Muscle of arm (tissue), 14 donors: ENCODE measurements at places on chromosomes 16 and 17. TPM values are rescaled to one million over a fixed set of nuclear protein-coding genes. Genes with fewer than 3 reads are reported as not detected.

Gene RDM1
- polyA plus RNA-seq: 0.43 TPM

- no peak for DNase-seq
These were observed 9.2 kb downstream of the FSCN2 start for GRCh38 chr17:81537343-81537855.

Gene MARVELD3
- 0.27 TPM for polyA plus RNA-seq

- DNase-seq: no peak
These were observed 223.2 kb upstream of the DYNLRB2 start for GRCh38 chr16:80317599-80318037.

Gene CCL2
- 66.0 TPM for polyA plus RNA-seq

Gene COQ7
- polyA plus RNA-seq: 25.1 TPM

DNA sequence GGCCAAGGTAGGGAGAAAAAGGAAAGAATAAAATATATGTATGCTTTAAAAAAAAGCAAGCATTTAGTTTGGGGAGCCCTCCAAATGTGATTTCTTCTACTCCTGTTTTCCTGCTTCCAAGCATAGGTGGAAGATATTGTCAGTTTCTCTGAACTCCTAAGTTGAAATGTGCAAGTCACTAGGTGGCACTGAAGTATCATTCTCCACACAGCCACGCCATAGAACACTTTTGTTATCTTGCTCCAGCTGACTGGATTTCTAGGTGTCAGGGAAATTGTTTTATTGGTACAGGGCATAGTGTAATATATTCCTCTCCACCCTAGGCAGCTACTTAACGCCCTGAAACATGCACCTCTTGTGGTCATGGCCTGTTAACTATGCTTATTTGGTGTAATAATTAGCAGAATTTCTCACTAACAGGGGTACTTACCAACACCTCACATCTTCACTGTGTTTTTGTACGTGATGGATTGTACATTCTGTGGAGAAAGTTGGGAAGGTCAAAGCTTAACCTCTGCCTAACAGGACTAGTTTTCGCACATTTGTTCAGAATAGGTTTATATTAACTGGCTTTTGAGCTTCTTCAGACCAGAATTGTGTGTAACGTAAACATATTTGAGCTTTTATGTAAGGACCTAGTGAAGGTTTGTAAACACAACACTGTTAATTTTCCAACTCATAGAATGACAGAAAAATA lies 69.3 kb downstream of the FTO start:
- peak; percentile 47 for DNase-seq

Gene C1QL1
- polyA plus RNA-seq: 2.7 TPM

- no peak for DNase-seq
These were observed 325.6 kb downstream of the SLC39A11 start for GRCh38 chr17:72766761-72767356.

- DNase-seq: no peak
These were observed 47.9 kb downstream of the WDR59 start for GRCh38 chr16:74936902-74937560.

DNA sequence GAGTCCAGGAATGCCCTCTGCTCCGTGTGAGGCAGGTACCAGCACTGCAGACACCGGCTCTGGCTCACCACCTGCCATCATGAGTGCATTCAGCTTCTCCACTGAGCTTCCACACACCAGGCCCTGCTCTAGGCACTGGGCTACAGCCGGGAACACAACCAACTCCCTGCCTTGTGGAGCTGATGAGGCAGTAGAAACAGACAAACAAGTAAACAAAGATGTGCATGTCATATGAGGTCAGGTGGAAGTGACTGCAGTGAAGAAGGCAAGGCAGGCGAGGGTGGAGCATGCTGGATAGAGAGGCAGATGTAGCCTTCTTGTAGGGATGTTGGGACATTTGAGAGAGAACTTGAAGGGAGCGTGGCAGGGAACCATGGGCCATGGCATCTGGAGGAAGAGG lies 5.0 kb downstream of the NLRC5 start:
- no peak for DNase-seq

DNA sequence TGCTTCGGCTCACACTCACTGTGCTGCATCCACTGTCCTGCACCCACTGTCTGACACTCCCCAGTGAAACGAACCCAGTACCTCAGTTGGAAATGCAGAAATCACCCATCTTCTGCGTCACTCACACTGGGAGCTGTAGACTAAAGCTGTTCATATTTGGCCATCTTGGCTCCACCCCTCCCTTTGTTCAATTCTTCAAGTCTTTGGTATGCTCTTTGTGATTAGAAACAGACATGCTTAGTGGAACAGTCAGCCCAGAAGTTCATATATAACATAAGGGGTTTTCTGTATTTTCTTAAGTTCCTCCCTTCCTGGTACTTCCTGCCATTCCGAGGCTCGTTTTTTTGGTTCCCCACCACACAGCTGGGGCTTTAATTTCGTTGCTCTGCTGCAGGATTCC lies 398.5 kb upstream of the DYNLRB2 start:
- DNase-seq: no peak

- DNase-seq: no peak
These were observed 1.7 kb upstream of the DVL2 start for GRCh38 chr17:7235693-7236665.

- DNase-seq: no peak
These were observed 55.0 kb downstream of the RNF213 start for GRCh38 chr17:80315517-80316182.

Gene MSLN
- polyA plus RNA-seq: 15.6 TPM

DNA sequence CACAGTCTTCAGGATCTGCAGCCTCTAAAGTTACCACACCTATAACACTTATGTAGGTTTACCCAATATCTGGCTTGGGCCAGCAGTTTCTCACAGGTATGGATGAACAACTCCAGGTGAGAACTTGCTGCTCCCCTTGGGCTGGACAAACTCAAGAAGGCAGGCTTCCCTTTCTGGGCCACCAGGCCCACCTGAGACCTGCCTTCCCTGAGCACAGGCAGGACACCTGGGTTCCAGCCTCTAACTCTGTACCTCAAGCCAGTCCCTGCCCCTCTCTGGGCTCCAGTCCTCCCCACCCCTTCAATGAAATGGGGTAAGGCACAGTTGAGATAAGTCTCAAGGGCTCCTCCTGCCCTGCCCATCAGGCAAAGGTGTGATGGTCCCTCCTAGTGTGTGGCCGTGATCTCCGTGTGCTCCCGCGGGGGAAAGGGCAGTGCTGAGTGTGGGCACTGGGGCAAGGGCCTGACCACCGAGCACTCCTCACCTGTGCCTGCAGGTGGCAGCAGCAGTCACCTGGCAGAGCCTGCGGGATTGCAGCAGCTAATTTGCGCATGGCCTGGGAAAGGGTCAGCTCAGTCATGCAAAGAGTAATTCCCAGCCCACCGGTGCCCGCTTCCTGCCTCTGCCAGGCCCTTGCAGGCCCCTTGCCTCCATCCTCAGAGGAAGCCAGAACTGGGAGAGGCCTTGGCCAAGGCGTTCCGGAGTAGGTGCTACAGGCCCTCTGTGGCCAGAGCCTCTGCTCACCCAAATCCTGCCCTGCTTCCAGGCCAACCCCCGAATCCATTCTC lies 28.2 kb upstream of the ADGRG1 start:
- DNase-seq: no peak

DNA sequence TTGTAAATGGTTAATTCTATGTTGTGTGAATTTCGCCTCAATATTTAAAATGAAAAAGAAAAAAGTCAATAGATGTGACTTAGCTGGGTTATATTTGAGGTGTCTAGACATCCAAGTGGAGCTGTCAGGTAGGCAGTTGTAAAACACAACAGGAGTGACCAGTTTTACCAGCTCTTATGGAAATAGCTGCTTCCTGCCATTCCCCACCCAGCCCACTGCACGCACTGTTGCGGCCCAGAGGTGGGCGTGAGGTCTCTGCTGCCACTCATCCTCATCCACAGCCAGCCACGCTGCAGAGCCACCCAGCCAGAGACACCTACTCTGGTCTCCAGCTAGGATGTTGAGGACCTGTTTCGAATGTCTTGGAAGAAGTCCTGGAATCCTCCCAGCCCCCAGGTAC lies 3.4 kb upstream of the CARD14 start:
- no peak for DNase-seq

GRCh38 chr16:31000671-31001382 lies 9.6 kb downstream of the STX1B start:
- no peak for DNase-seq

Gene GABARAPL2
- polyA plus RNA-seq: 158 TPM

GRCh38 chr17:70329721-70330120 lies 160.4 kb downstream of the KCNJ2 start:
- DNase-seq: no peak

- DNase-seq: no peak
These were observed 2.9 kb upstream of the SRCIN1 start for GRCh38 chr17:38608648-38609047.

- DNase-seq: no peak
These were observed 433.6 kb downstream of the HAPSTR1 start for GRCh38 chr16:9525037-9525436.

Gene KCTD2
- polyA plus RNA-seq: 23.1 TPM

GRCh38 chr16:20968765-20969164 lies 68.2 kb downstream of the LYRM1 start:
- no peak for DNase-seq

DNA sequence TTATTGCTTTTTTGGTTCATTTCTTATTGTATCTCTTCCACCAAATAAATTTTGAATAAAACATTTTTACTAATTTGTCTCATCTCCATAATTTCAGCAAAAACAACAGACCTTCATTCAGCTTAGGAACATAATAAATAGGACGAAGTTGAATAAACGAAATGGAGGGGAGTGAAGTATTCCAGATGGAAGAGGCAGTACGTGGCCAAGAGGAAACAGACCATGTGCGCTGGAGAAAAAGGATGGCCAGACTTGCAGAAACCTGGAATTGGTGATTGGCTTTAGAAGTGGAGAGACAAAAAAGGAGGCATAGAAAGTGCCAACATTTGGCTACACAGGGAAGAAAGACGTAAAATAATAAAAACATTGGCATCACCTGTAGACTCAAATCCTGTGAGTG lies 113.5 kb downstream of the USP22 start:
- no peak for DNase-seq

Gene ZNF213
- polyA plus RNA-seq: 9.0 TPM

DNA sequence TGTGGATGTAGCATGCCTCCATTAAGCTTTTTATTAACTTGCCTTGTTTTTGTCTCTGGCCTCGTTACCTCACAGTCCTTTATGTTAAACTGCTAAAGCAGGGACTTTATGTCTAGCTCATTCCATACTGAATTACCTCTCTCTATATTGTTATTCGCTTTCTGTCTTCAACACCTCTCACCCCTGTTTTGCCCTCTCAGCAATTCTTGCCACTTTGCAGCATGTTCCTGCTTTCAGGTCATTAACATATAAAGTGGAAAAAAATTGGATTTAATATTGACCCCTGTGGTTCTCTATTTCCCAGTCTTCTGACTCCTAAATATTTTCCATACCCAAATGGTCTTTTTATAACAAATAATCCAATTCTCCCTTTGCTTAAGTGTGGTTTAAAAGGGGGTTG lies 810.4 kb upstream of the KIF2B start:
- DNase-seq: no peak

Gene HSPB9
- polyA plus RNA-seq: 0.27 TPM

Gene RAB37
- 2.1 TPM for polyA plus RNA-seq

DNA sequence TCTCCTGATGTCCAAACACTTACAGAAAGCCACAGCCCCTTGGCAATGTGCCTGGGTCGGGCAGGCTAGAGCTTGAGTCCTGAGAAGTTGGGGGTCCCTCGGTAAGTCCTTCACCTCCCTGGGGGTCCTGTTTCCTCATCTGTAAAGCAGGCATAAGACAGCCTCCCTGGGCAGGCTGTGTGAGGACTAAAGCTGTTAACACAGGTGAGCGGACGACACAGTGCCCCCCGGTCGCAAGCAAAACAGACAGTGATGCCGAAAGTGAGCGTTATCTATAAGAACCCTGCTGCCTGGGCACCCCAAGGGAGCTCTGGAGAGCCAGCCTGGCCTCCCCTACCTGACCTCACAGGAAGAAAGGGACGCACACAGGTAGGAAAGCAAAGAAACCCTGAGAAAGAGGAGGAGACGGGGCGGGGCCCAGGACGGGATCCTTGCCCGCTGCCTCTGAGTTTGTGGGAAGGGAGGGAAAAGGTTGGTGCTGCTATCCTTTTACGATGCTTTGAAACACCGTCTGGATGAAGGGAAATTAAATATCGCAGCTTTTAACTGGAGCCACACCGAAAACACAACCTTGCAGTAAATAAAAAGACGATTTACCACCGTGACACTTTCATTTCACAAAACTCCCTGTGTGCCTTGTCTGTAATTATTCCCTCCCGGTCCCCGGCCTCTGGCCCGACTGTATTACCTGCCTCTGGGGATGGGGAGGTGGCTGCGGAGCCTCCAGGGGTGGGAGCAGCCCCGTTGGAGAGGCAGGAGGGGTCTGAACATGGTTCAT lies 67.1 kb downstream of the ENGASE start:
- DNase-seq: no peak

DNA sequence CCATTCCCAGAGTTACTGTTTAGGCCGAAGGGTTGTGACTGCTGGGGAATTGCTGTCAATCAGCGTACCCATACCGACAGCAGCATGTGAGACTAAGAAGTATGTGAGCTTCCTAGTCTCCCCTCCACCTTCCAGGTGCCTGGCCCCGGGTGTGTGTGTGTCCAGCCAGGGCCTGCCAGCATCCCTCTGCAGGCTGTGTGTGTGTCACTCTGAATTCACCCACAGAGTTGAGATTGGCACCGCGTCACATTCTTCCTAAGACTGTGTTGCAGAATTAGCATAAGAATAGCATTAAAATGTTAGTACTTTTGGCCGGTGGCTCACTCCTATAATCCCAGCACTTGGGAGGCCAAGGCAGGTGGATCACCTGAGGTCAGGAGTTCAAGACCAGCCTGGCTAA lies 31.8 kb downstream of the PRMT7 start:
- no peak for DNase-seq

DNA sequence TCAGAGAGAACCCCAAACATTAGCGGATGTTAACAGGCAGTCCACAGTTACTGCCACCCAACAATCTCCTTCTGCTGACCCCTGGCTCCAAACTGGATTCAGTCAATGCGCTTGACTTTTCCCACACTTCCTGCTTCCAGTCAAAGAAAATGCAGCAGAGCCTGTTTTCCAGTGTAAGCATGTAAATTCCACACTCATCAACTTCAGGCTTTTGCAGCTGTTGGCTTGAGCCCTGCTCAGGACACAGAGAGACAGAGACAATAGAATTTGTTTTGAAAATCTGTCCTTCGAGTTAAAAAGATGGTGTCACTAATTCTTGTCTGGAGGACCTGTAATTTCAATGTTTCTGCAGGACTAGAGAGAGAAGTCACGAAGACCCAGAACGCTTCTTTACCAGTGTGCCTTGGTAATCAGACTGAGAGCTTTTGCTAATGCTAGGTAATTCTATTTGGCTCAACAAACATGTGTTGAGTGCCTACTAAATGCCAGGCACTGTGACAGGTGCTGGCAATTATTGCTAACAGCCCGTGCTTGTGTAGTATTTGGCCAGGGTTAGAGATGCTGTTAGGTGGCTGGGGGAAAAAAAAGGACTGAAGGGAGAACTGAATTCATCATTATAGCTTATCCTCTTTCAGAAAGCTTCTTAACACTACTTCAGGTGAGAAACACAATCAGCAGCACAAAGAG lies 32.5 kb downstream of the HOXB1 start:
- DNase-seq: no peak

DNA sequence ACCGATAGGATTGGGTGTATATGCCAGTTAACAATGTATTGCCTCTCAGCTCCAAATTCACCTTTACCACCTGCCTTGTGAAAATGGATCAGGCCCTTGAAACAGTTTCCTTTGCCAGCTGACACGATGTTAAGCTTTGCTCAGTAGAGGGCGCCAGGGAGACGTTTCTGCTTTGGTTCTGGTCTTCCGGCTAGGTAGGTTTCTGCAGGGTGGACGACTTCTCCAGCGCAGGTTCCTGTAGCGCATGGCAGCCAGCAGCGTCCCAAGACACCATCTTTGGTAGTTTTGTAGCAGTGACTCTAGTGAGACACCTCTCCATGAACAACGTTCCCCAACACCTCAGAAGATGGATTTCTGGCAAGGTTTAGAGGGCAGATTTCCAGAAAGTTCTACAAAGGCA lies 24.0 kb downstream of the SYCE1L start:
- DNase-seq: no peak
